AG04450 (cell line): ENCODE measurements at places on chromosomes 2 and 18. TPM values are rescaled to one million over a fixed set of nuclear protein-coding genes. Genes with fewer than 3 reads are reported as not detected.

The TXNDC2 gene
- 0.06 TPM in 2 replicates for polyA plus RNA-seq

The SMAD2 gene
- polyA plus RNA-seq, result 77.7 and 95.8 TPM in 2 replicates

The HRH4 gene
- polyA plus RNA-seq, result 0.01 TPM in 1 of 2 replicates, not detected in the other

The RUFY4 gene
- not detected in 2 replicates for polyA plus RNA-seq

The ARHGAP25 gene
- polyA plus RNA-seq, result 0.38 and 0.55 TPM in 2 replicates

The SERPINB10 gene
- polyA plus RNA-seq, result 0.19 TPM in 1 of 2 replicates, not detected in the other

The SCN3A gene
- 0.11 and 0.17 TPM in 2 replicates for polyA plus RNA-seq

The KIF5C gene
- polyA plus RNA-seq, result 0.09 and 0.12 TPM in 2 replicates

The ATL2 gene
- 12.9 and 16.1 TPM in 2 replicates for polyA plus RNA-seq

The SSB gene
- polyA plus RNA-seq, result 100 and 161 TPM in 2 replicates

The TCF4 gene
- polyA plus RNA-seq, result 41.4 and 47.3 TPM in 2 replicates

The UGT1A6 gene
- polyA plus RNA-seq, result not detected in 2 replicates

The FRZB gene
- polyA plus RNA-seq, result 2.0 and 2.5 TPM in 2 replicates

The VSNL1 gene
- polyA plus RNA-seq, result 0.77 and 0.86 TPM in 2 replicates

The EFR3B gene
- 0.09 and 0.14 TPM in 2 replicates for polyA plus RNA-seq
